ENCODE measurements at places on chromosomes 3 and 15. TPM values are rescaled to one million over a fixed set of nuclear protein-coding genes. Genes with fewer than 3 reads are reported as not detected.

LDHAL6B gene
- total RNA-seq, result not detected

ECE2 gene
- not detected for total RNA-seq

SMAD3 gene
- 29.9 TPM for total RNA-seq

KLF15 gene
- 5.6 TPM for total RNA-seq

ARGFX gene
- not detected for total RNA-seq

EOMES gene
- not detected for total RNA-seq

IL17RB gene
- not detected for total RNA-seq

CCR3 gene
- total RNA-seq, result not detected

TMEM42 gene
- total RNA-seq, result 9.2 TPM

CCDC80 gene
- total RNA-seq, result 8.5 TPM

GOLGA8T gene
- total RNA-seq, result not detected

SYNPR gene
- total RNA-seq, result not detected

PPP1R2 gene
- total RNA-seq, result 277 TPM

CX3CR1 gene
- not detected for total RNA-seq

ATP6V1A gene
- total RNA-seq, result 150 TPM

ITGA11 gene
- total RNA-seq, result 12.9 TPM

SMCO1 gene
- not detected for total RNA-seq

All from dermis blood vessel endothelial cell (primary cell).